ENCODE measurements at places on chromosomes 11 and 22.
A peak's percentile ranks its signal among the peaks of the same experiment; 100 is the strongest.

DNA sequence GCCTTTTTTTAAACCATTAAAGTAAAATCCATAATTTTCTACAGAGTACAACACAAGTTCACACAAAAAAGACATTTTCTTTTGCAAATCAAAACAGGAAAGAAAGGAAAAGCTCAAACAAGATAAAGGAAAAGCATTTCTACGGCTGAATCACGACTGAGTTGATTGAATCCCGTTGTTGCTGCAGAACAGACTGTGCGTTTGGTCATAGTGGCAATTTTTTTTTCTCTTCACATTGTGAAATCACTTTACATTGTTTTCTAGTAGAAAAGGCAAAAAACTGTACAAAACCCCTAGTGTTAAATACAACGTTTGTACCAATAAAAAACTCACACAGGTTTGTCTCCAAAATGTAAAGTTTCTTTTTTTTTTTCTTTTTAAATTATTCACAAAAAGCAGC, 17.3 kb upstream of the RAPSN start:
- H3K4me1 ChIP-seq, result peaks cover 38% of the 10 kb centered on the region
- DNase-seq, result no peak
- H3K4me3 ChIP-seq, result no peak overlapping the region
- peak overlapping the region; percentile 38 for H3K27ac ChIP-seq
- H3K27me3 ChIP-seq, result no peaks in the 10 kb centered on the region

DNA sequence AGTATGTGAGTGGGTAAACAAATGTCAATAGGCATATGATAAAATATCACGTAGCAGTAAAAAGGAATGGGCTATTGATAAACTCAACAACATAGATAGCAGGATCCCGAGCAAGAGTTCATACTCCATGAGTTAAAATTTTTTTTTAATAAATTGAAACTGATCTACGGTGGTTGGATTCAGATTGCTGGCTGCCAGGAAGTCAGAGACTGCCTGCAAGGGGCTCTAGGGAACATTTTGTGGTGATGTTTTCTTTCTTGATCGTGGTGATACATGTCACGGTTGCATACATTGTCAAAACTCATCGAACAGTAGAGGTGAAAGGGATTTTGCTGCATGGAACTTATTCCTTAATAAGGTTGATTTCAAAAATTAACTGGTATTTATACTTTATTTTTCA, 62.6 kb upstream of the WNT7B start:
- no peaks in the 10 kb centered on the region for H3K27me3 ChIP-seq
- H3K4me1 ChIP-seq, result peaks cover 56% of the 10 kb centered on the region
- DNase-seq, result no peak
- H3K36me3 ChIP-seq, result no peaks in the 10 kb centered on the region
- H3K4me3 ChIP-seq, result no peak overlapping the region

- DNase-seq, result no peak
- no peak overlapping the region for H3K27ac ChIP-seq
- peaks cover 8% of the 10 kb centered on the region for H3K27me3 ChIP-seq
Observed at GRCh38 chr11:45098929-45099328, 47.5 kb upstream of the PRDM11 start.

GRCh38 chr11:117887431-117888138, 11.1 kb upstream of the FXYD6 start:
- H3K27me3 ChIP-seq, result no peaks in the 10 kb centered on the region
- no peaks in the 10 kb centered on the region for H3K4me1 ChIP-seq
- H3K4me3 ChIP-seq, result no peak overlapping the region
- H3K27ac ChIP-seq, result no peak overlapping the region

GRCh38 chr11:40816976-40817375, 642.5 kb downstream of the LRRC4C start:
- H3K27ac ChIP-seq, result no peak overlapping the region
- no peak overlapping the region for H3K4me3 ChIP-seq
- no peaks in the 10 kb centered on the region for H3K4me1 ChIP-seq
- H3K27me3 ChIP-seq, result no peaks in the 10 kb centered on the region
- no peaks in the 10 kb centered on the region for H3K36me3 ChIP-seq

DNA sequence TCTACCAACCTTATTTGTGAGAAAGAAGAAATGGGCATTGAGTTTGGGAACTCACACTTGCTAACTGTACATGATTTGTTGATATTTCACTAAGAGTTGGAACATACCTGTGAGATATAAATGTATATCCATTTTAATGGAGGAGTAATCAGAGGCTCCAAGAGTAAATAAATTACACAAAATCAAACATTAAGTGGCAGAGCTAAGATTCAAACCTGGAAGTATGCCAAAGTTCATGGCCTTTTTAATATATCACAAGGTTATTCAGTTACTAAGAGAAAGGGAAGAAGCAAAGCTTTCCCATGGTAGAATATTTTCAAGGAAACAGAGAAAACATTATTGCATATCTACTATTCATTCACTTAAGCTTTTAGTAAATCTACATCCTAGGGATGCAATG, 1641.1 kb downstream of the FAM181B start:
- no peak overlapping the region for H3K4me3 ChIP-seq
- no peaks in the 10 kb centered on the region for H3K27me3 ChIP-seq
- no peak for DNase-seq

DNA sequence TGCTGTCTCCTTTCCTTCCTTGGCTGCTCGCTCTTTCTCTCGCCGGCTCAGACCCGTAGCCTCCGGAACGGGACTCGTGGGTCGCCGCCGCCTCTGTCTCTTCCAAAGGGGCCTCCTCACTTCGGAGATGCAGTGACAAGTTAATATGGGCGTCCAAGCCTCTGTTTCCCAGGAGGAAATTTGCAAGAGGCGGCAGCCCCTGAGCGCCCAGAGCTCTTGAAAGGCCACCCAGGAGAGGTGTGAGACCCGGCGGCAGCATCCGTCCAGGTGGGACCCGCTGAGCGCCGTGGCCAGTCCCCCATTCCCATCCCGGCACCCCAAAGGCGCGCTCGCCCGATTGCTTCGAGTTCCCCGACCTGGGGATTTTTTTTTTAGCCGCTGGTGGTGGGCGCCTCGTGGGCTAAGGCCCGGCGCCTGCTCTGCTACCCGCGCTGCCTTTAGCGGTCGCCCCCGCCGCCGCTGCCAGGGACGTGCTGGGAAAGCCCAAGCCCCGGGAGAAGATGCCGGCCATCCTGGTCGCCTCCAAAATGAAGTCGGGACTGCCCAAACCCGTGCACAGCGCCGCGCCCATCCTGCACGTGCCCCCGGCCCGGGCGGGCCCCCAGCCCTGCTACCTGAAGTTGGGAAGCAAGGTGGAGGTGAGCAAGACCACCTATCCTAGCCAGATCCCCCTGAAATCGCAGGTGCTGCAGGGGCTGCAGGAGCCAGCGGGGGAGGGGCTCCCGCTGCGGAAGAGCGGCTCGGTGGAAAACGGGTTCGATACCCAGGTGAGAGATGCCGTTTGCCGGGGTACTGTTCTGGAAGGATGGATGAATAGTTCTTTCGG, 772 bp downstream of the NAV2 start:
- H3K27ac ChIP-seq, result peak overlapping the region; percentile 51
- H3K27me3 ChIP-seq, result peaks cover 28% of the 10 kb centered on the region
- peak overlapping the region; percentile 73 for H3K4me3 ChIP-seq
- H3K4me1 ChIP-seq, result peaks cover 12% of the 10 kb centered on the region

DNA sequence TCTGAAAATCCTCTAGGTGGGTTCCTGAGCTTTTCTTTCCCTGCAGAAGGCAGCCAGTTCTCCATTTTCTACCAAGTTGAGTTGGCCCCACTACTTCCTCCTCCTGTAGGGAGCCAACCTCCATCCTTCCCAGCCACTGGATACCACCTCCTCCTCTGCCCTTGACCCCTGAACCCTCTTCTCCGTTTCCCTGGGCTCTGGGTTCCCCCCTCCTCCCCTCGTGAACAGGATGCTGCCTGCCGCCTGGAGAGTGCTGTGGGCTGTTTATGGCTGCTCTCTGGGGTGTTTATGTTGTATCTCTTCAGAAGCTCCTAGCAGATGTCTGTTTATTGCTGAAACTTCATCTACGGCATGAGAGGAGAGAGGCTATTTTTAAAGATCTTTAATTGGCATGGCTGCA, 8.6 kb downstream of the MICAL2 start:
- peak overlapping the region; percentile 48 for H3K27ac ChIP-seq
- H3K4me1 ChIP-seq, result peaks cover 13% of the 10 kb centered on the region
- H3K27me3 ChIP-seq, result no peaks in the 10 kb centered on the region
- DNase-seq, result no peak
- H3K4me3 ChIP-seq, result no peak overlapping the region
- no peaks in the 10 kb centered on the region for H3K36me3 ChIP-seq

- H3K4me1 ChIP-seq, result peaks cover 57% of the 10 kb centered on the region
- H3K4me3 ChIP-seq, result peak overlapping the region; percentile 93
- H3K27me3 ChIP-seq, result no peaks in the 10 kb centered on the region
- H3K27ac ChIP-seq, result peak overlapping the region; percentile 94
Observed at GRCh38 chr22:19446603-19447329, 745 bp downstream of the C22orf39 start.

- H3K4me1 ChIP-seq, result peaks cover 6% of the 10 kb centered on the region
- H3K27me3 ChIP-seq, result no peaks in the 10 kb centered on the region
- H3K36me3 ChIP-seq, result no peaks in the 10 kb centered on the region
- no peak for DNase-seq
- no peak overlapping the region for H3K27ac ChIP-seq
Observed at GRCh38 chr11:46856605-46857343, 10.7 kb upstream of the CKAP5 start.

- no peak for DNase-seq
- no peak overlapping the region for H3K4me3 ChIP-seq
- no peaks in the 10 kb centered on the region for H3K4me1 ChIP-seq
- no peaks in the 10 kb centered on the region for H3K27me3 ChIP-seq
- H3K27ac ChIP-seq, result no peak overlapping the region
- peaks cover 90% of the 10 kb centered on the region for H3K36me3 ChIP-seq
Observed at GRCh38 chr11:3747704-3748103, 49.6 kb downstream of the NUP98 start.

- DNase-seq, result no peak
- H3K27ac ChIP-seq, result no peak overlapping the region
- H3K4me3 ChIP-seq, result no peak overlapping the region
- no peaks in the 10 kb centered on the region for H3K4me1 ChIP-seq
- no peaks in the 10 kb centered on the region for H3K27me3 ChIP-seq
Observed at GRCh38 chr11:27886857-27887256, 186.6 kb upstream of the BDNF start.

DNA sequence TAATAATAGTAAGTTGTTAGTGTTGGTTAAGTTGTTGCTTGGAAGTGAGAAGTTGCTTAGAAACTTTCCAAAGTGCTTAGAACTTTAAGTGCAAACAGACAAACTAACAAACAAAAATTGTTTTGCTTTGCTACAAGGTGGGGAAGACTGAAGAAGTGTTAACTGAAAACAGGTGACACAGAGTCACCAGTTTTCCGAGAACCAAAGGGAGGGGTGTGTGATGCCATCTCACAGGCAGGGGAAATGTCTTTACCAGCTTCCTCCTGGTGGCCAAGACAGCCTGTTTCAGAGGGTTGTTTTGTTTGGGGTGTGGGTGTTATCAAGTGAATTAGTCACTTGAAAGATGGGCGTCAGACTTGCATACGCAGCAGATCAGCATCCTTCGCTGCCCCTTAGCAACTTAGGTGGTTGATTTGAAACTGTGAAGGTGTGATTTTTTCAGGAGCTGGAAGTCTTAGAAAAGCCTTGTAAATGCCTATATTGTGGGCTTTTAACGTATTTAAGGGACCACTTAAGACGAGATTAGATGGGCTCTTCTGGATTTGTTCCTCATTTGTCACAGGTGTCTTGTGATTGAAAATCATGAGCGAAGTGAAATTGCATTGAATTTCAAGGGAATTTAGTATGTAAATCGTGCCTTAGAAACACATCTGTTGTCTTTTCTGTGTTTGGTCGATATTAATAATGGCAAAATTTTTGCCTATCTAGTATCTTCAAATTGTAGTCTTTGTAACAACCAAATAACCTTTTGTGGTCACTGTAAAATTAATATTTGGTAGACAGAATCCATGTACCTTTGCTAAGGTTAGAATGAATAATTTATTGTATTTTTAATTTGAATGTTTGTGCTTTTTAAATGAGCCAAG, 2.7 kb downstream of the NEAT1 start:
- H3K36me3 ChIP-seq, result peaks cover 5% of the 10 kb centered on the region
- no peaks in the 10 kb centered on the region for H3K27me3 ChIP-seq
- peak overlapping the region; percentile 100 for H3K27ac ChIP-seq
- peak; percentile 57 for DNase-seq

DNA sequence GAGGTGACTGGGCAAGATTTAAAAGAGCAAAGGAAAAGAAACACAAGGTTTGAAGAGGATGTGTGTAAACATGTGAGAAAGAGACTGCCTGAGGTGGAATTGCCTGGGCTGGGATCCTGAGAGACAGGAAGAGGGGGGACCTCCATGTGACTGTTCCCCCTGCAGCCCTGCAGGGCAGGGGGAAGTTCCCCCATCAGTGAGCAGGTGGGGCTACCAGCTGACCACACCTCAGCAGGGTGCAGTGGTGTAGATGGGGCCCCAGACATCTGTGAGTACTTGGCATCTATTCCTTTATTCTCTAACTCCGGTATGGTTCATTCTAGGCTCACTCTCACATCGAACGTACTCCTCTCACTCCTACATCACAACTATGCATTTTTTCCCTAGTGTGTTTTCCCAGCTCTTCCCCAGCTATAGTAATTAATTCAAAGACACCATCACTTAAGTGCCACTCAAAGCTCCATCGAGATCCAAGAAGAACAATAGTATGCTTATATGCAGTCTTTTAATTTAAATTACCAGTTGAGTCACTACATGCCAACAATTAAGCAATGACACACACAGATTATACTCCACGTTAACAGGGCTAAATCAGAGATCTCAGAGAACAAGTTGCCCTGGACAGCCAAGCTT, 42.7 kb downstream of the LGR4 start:
- DNase-seq, result no peak
- no peaks in the 10 kb centered on the region for H3K36me3 ChIP-seq
- H3K27ac ChIP-seq, result no peak overlapping the region
- no peak overlapping the region for H3K4me3 ChIP-seq
- no peaks in the 10 kb centered on the region for H3K27me3 ChIP-seq
- H3K4me1 ChIP-seq, result peaks cover 18% of the 10 kb centered on the region

DNA sequence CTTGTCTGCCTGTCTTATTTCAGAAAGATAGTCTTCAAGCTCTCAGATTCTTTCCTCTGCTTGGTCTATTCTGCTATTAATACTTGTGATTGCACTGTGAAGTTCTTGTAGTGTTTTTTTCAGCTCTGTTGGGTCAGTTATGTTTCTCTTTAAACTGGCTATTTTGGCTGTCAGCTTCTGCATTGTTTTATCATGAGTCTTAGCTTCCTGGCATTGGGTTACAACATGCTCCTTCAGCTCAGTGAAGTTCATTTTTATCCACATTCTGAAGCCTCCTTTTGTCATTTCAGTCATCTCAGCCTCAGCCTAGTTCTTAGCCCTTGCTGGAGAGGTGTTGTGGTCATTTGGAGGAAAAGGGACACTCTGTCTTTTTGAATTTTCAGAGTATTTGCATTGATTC, 15.5 kb upstream of the DEPDC7 start:
- no peak overlapping the region for H3K4me3 ChIP-seq
- H3K4me1 ChIP-seq, result no peaks in the 10 kb centered on the region
- no peak for DNase-seq
- no peaks in the 10 kb centered on the region for H3K27me3 ChIP-seq

GRCh38 chr11:42085736-42086135, 626.3 kb upstream of the LRRC4C start:
- H3K4me3 ChIP-seq, result no peak overlapping the region
- no peaks in the 10 kb centered on the region for H3K27me3 ChIP-seq
- no peaks in the 10 kb centered on the region for H3K4me1 ChIP-seq
- DNase-seq, result peak; percentile 11
- H3K36me3 ChIP-seq, result no peaks in the 10 kb centered on the region
